Hepatic stellate cell (primary cell): ENCODE measurements at places on chromosomes 4 and X.
A peak's percentile ranks its signal among the peaks of the same experiment; 100 is the strongest.

DNA sequence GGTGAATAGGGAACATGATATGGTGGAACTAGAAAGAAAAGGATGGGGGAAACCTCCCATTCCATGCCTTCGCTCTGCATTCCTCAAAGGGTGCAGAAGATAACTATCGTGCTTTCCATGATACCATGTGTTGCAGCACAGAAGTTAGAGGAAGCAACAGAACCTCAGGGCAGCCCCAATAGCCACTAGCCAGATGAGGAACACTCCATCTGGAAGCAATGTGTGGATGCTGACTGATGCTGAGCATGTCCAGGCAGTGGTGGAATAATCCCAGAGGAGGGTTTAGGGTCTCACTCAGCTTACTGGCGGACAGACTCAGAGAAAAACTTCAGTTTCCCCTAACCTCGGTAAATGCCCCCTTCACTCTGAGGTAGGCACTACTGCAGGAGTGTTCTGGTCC lies 7.5 kb downstream of the SMIM10 start:
- no peak for DNase-seq

DNA sequence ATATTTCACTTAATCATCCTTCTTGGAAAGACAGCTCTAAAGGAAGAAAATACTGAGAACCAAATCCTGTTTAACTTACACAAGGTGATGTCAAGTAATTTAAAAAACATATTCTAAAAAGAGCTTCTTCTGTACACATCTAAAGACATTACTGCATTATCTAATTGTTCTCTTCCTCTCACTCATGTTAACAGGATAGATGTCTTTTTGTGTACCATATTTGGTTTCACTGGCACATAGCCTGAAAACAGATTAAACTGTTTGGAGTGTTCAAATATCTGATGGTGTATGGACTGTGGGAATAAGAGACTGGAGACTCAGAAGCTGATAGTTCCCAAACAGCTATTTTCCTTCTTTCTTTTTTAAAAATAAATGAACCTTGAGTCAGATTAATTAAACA lies 213.3 kb upstream of the MAB21L2 start:
- DNase-seq = no peak

- no peak for DNase-seq
These were observed 96.5 kb downstream of the DCAF12L1 start for GRCh38 chrX:126456136-126456535.

GRCh38 chrX:102624105-102624504 lies 24.8 kb downstream of the ARMCX5 start:
- no peak for DNase-seq

GRCh38 chrX:152177497-152178269 lies 39.3 kb upstream of the MAGEA10 start:
- DNase-seq = no peak

DNA sequence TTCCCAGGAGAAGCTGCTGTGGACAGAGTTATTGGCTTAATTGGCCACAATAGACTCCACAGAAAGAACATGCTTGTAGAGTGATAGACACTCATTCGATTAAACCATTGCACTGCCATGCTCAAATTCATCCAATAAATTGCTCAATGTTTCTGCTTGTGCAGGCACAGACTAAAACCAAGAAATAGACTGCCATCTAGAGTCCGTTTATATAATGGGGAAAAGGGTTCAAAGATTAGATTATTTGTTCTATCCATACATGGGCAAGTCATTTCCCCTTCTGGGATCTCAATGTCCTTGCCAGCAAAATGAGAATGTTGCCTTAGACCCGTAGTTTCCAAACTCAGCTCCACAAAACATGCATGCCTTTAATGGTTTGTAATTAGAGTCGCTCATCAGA lies 8.7 kb downstream of the SMIM10 start:
- DNase-seq = peak; percentile 34

GRCh38 chr4:148200960-148201359 lies 241.3 kb downstream of the NR3C2 start:
- DNase-seq = no peak

DNA sequence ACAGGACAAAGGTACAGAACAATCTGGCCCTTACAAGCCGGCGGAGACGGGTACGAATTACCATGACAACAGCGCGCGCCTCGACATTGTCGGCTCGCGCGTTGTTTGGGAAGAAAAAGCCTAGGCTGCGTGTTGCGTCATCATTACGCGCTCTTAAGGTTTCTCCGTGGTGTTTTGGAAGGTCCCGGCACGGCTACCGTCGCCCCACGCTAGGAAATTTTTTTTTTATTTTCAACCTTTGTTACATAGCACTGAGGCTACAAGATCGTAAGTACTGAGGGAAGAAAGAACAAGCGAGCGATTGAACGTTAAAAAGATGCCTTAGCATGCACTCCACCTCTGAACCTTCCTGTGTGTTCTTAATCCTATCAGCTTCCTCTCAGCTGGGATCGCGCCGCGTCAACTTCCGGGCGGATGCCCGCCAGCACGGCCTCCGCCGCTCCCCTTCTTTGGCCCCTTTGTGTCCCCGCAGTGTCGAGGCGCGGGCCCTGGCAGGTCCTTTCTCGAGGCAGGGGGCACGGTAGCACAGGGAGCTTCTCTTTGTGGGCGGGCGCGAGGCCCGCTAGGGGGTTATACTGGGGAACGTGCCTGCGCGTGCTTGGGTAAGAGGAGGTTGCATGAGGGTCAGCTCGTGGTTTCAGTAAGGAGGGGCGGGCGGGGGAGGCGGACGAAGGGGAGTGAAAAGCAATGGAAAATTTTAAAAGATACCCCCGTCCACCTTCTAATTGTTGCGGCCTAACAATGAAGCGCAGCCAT lies at the start of gene SMARCAD1:
TSS of gene SMARCAD1 (plus strand) at position 397 of the 756 bp plus-strand sequence. CDS start 530 bp downstream, outside the sequence.
- DNase-seq = peak; percentile 77

- no peak for DNase-seq
These were observed 19.8 kb downstream of the NSG1 start for GRCh38 chr4:4406455-4407298.

DNA sequence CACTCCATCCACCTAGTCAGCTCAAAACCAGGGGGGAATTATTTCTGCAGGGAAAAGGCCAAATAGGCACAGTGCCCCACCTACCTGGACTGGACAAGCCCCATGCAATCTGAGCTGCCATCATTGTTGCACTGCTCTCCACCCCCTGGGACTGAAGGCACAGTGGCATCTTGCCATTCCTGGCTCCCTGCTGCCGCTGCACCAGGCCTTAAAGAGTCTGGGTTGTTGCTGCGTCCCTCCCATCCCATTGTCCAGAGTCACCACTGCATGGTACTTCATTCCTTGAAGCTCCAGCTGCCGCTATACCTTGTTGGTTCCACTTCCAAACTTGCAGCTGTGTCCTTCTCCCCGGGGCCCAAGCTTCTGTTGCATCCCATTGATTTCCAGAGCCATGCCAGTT lies 629.7 kb downstream of the STIM2 start:
- no peak for DNase-seq

GRCh38 chrX:63754136-63754859 lies 30.7 kb downstream of the ARHGEF9 start:
- no peak for DNase-seq

- DNase-seq = no peak
These were observed 34.1 kb upstream of the GUCY1B1 start for GRCh38 chr4:155724731-155725130.
